Amygdala (tissue), 56 donors: ENCODE measurements at places on chromosomes 12 and 14.

GRCh38 chr12:95114766-95115405 is 41.5 kb upstream of the NR2C1 start:
- no peak for DNase-seq

GRCh38 chr12:112664569-112664968 is 127.0 kb upstream of the RPH3A start:
- no peak for DNase-seq

DNA sequence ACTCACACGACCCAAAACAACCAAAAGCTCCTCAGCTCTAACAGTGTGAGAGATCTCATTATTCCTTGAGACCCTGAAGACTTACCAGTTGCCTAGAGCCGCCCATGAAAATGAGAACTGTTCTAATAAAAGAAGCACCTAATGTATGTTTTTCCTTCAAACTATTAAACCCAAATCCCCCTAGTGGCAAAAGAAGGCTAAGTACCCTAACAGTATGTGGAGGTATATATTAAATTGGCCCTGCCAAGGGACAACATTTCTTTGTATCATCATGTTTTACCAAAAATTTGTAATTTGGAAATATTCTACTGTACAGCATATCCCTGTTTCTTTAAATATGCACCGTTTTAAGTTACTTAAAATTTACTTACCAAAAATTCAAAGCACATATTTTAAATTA is 38.0 kb upstream of the PPFIA2 start:
- DNase-seq = no peak

GRCh38 chr12:104377514-104377812 is 73.9 kb downstream of the EID3 start:
- no peak for DNase-seq

DNA sequence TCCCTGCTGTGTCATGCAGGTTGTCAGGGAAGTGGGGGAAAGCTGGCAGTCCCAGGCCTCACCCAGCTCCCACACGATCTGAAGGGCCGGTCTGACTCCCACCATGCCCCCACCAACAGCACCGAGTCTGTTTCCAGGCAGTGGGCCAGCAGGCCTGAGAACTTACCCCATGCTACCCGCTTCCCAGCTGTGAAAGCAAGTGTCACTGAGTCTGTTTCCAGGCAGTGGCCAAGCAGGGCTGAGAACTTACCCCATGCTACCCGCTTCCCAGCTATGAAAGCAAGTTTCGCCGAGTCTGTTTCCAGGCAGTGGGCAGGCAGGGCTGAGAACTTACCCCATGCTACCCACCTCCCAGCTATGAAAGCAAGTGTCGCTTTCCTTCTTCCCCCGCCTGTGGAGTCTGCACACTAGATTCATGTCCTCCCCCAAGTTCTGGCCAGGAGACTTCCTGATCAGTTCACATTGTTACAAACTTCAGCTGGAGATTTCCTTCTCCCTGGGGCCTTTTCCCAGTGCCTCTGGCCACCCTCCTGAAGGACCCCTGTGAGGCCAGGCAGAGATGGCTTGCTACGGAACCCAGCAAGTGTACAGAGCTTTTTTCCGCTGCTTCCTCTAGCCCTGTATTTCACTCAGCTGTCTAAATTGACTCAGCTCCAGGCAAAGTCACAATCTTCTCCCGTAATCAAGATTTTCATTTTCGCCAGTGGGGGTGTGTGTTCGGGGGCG is 435.4 kb downstream of the TMTC2 start:
- no peak for DNase-seq

DNA sequence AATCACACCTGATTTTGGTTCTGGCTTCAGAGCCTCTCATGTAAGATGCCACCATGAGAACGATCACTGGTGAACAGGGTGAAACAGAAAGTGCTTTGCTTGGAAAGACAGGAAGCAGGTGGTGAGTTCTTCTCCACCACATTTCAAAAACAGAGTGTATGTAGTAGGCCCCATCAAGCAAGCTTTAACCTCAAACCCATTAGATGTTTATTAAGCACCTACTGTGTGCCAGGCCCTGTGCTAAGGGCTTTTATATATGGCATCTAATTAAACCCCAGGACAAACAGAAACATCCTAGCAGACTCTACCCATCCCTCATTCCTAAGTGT is 47.8 kb upstream of the MED13L start:
- DNase-seq = no peak

DNA sequence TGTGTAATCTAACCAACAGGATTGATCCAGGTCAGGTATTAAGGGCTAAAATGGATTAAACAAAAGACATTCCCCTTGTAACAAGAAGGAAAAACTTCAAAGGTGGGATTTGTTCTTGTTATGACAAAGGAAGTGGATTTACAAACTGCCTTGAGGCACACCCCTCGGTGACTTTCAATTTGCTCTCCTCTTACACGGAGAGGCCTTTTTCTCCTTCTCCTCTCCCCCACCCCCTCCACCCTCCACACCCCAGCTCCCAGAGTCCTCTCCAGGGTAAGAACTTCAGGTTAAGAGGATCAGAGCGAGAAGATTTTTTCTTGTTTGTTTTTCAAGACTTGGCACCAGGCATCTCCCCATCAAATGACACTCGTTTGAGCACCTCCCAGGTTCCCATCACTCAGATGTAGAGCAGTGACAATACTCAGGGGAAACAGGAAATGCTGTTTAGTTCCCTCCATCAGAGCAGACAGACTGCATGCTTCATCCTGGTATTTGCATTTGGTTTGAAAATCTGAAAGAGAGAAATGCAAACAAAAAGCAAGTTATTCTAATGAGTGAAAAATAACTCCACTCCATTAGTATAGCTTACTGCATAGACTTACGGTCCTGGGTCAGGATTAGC is 77.6 kb upstream of the TMEM260 start:
- no peak for DNase-seq

DNA sequence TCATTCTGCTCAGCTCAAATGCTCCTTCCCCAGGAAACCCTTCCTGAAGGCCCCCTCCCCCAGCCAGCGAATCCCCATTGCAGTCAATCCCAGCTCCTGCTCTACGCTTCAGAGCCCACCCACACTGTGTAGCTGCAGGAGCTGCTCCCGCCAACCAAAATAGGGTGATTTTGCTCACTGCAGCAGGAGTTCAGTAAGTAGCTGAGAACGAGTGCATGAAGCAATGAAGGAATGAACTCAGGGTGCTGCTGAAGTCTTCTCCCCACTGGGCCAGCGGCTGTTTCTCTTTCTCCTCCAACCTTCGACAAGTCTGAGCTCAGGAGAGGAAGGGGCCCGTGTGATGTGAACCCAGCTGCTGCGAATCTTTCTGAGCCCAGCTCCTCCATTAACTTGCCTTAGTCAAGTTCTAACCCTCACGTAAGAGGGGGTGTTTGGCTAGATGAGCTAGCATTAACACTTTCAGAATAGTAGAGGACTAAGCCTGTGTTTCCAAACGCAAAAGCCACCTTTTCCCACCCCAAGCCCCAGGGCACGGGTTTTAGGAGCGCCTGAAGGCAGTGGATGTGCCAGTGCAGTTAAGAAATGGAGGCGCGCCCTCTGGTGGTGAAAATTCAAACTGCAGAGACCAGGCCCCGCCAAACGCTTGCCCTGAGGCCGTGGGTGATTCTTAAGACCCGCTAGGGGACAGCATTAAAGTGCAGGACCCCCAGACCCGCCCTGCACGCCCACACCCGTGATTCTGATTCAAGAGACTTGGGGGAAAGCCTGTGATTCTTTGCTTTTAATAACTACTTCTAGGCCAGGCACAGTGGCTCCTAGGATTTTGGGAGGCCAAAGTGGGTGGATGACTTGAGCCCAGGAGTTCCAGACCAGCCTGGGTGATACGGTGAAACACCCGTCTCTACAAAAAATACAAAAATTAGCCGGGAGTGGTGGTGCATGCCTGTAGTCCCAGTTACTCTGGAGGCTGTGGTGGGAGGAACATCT is 11.9 kb upstream of the SERPINA4 start:
- DNase-seq = peak; percentile 58

- DNase-seq = no peak
Measured at GRCh38 chr14:54189748-54190354, 207.0 kb upstream of the CDKN3 start.

GRCh38 chr14:25394356-25394755 is 344.4 kb upstream of the STXBP6 start:
- no peak for DNase-seq

- no peak for DNase-seq
Measured at GRCh38 chr14:93955850-93956481, 20.4 kb downstream of the ASB2 start.

DNA sequence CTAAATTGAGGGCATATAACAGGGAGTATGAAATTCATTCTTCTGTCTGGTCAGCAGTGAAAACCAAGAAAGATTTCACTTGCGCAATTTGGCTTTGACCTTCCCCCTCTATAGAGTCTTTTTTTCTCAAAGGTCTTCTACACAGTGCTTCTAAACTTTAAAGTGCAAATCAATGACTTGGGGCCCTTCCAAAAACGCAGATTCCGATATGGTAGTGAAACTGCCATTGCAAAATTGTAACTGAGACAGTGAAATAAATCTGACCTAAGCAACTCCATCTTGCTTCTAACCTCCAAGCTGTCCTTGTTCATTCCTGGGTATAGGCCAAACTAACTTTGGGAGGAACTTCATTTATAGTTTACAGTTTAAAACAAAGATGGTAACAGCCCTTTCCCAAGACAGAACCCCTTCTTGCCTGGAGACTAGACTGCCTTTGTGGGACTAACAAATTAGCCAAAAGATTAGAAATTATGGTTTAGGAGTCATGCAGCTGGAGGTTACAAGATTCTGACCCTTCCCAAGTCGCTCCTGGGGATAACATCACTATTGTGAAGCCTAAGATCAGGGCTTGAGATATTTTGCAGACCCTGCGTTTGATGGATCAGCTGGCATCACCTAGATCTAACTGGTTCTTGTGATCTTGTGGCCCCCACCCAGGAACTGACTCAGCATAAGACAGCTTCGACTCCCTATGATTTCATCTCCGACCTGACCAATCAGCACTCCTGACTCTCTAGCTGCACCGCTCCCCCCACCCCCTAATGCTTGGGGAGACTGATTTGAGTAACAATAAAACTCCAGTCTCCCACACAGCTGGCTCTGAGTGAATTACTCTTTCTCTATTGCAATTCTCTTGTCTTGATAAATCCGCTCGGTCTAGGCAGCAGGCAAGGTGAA is 5.0 kb downstream of the SLC25A21 start:
- DNase-seq = no peak

GRCh38 chr12:49580572-49581535 is 12.9 kb upstream of the MCRS1 start:
- DNase-seq = peak; percentile 41

GRCh38 chr12:24960222-24960855 is 11.4 kb upstream of the BCAT1 start:
- no peak for DNase-seq

GRCh38 chr12:68236421-68237059 is 10.9 kb upstream of the IL26 start:
- DNase-seq = no peak

- no peak for DNase-seq
Measured at GRCh38 chr12:57250956-57251355, at the start of gene STAC3. STAC3 (minus strand) TSS chr12:57251187; CDS start chr12:57249636, 1,551 bp downstream.

- DNase-seq = no peak
Measured at GRCh38 chr12:31807773-31808097, 78.9 kb upstream of the AMN1 start.

GRCh38 chr12:85007836-85008235 is 28.2 kb downstream of the TSPAN19 start:
- no peak for DNase-seq

- DNase-seq = no peak
Measured at GRCh38 chr12:42588524-42589464, 752 bp downstream of the PRICKLE1 start.

- DNase-seq = no peak
Measured at GRCh38 chr14:81534510-81535074, 939 bp upstream of the SEL1L start.

DNA sequence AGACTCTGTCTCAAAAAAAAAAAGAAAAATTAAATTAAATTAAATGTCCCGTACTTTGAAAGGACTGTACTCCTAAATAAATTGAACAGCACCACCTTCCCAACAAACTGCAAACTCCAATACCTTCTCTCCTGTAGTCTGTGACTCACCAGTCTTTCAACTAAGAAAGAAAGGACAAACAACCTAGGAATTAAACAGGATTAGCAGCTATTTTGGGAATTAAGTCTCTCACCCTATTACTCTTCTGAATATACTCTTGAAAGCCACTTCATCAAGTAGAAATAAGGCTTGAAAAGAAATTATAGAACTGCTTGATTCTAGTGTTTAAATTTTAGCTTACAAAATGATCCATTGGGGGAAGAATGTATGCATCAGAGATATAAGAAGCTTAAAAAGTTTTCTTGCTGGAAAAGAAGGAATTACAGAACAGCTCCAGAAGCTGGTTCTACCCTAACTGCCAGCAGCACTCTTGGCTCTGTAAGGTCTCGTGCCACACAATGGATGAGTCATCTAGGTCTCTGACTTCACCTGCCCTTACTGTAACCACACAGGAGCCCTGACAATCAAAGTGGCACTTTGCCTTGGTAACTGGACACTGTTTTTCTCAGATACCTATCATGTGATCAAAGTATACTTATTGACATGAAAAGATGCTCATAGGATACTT is 57.0 kb upstream of the CERS5 start:
- DNase-seq = no peak

DNA sequence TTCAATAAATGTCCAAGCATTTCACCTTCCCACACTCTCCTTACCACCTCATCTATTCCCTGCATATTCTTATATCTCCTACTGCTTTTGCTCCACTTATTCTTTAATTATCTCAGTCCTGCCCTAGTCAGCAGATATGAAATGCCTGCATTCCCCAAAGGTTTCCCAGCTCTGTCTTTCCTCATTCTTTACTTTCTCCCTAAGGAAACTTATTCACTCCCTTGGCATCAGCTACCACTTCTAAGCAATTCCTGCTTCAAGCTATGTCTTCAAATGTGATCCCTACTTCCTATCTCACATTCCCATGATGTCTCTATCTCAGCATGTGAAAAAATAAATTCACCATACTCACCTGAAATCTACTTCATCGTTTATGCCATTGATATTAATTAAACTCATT is 111.8 kb downstream of the CAPZA3 start:
- no peak for DNase-seq

- DNase-seq = no peak
Measured at GRCh38 chr12:111826992-111827391, 15.0 kb upstream of the MAPKAPK5 start.

- no peak for DNase-seq
Measured at GRCh38 chr14:57737598-57737997, 128.3 kb downstream of the SLC35F4 start.

GRCh38 chr12:104485651-104486362 is 29.1 kb downstream of the CHST11 start:
- DNase-seq = no peak

- DNase-seq = no peak
Measured at GRCh38 chr14:104548802-104549535, 30.6 kb upstream of the C14orf180 start.

- no peak for DNase-seq
Measured at GRCh38 chr12:5441497-5442236, 9.8 kb downstream of the NTF3 start.

- DNase-seq = no peak
Measured at GRCh38 chr14:57066887-57067513, 201.7 kb downstream of the EXOC5 start.
